ENCODE measurements at places on chromosomes 12 and 14.

- DNase-seq = peak; percentile 78
These were observed 44.7 kb upstream of the USP15 start for GRCh38 chr12:62215506-62215905.

DNA sequence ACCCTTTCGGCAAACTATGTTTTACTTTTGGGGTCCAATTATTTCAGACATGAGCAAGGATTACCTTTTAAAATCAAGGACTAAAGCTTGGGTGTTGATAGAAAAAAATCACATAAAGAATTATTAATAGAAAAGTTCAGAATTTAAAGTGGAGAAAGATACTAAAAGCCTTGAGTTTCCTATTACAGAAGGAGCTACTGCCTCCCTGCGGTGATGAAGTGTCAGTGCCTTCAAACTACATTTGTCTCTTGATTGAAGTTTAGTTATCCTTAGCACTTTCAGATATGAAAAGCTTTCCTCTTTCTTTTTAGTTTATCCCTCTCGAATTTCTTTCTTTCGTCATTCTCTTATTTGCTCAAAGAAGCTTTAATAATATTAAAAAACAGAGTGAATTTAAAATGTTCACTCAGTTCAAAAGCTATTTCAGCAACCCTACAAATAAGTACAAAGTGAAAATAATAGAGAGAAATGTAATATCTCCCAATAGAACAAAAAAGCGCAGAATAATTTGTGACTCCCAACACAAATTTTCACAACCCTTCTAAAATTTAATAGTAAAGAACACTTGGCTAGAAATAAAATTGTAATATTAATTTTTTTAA, 87.6 kb downstream of the SEC23A start:
- DNase-seq = peak; percentile 66

GRCh38 chr12:19044430-19044829, 85.1 kb upstream of the PLEKHA5 start:
- DNase-seq = no peak

- no peak for DNase-seq
These were observed 3.0 kb downstream of the PACS2 start for GRCh38 chr14:105317546-105317945.

DNA sequence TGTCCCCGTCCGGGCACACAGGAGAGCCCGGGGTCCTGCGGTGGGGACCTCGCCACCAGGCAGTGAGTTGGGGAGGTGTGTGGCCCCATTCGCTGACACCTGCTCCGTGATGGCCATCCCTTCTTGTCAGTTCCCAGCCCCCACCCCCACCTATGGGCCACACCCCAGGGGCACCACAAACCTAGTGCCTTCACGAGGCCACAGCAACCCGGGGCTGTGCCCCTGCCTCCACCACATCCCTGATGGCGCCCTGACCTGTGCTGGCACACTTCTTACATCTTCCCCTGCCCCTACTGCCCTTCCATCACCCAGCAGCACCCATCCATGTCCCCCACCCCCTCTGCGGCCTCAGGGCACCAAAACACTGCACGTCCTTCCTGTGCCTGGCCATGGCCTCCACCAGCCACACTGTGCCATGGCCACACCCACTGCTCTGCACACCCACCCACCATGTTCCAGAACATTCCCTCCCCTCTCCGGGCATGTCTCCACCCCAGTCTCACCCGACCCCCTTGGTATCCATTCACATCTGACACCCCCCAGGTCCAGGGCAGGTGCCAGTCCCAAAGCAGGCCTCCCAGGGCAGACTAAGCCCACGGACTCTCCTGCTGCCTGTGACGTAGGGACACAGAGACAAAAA, 24.4 kb downstream of the JAG2 start:
- DNase-seq = no peak

- peak; percentile 32 for DNase-seq
These were observed 7.8 kb downstream of the PRPF39 start for GRCh38 chr14:45091710-45092109.

- DNase-seq = peak; percentile 97
These were observed at the start of gene ING4 for GRCh38 chr12:6662906-6663742. Gene ING4, minus strand, starts transcription at chr12:6663119. Its CDS starts 18 bp downstream, at chr12:6663101.

DNA sequence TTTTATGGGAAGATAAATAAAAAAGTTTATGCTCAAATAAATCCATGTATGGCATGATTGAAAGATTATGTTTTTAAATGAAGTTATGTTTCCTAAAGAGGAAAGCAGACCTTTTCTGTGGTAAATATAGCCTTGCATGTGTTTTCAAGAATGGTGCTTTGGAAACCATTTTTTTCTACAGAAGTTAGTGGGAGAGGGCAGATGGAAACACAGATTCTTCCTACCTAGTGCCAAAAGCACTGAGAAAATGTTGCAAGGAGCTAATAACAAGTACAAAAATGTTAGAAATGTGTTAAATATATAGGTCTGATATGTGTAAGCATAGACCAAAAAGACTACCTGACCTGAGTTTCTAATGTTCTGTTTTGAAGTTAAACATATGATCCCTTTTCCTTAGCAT, 24.3 kb downstream of the TECPR2 start:
- DNase-seq = no peak

DNA sequence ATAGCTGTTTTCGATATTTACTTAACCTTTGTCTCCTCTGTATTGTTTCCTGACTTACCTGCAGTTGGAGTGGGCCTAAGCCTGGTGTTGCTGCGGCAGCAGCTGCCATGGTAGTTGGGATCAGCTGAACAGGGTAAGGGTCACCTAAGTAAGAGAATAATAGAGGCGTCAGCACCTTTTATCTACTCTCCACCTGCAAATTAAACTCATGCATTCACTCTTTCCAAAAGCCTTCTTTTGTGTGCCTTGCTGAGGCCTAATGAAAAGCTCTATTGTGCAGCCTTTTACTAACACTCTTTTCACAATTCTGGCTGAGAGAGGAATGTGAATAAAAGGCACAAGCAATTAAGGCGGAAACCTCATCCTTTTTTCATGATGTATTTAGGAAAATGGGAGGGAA, 308.7 kb downstream of the SOX5 start:
- no peak for DNase-seq

DNA sequence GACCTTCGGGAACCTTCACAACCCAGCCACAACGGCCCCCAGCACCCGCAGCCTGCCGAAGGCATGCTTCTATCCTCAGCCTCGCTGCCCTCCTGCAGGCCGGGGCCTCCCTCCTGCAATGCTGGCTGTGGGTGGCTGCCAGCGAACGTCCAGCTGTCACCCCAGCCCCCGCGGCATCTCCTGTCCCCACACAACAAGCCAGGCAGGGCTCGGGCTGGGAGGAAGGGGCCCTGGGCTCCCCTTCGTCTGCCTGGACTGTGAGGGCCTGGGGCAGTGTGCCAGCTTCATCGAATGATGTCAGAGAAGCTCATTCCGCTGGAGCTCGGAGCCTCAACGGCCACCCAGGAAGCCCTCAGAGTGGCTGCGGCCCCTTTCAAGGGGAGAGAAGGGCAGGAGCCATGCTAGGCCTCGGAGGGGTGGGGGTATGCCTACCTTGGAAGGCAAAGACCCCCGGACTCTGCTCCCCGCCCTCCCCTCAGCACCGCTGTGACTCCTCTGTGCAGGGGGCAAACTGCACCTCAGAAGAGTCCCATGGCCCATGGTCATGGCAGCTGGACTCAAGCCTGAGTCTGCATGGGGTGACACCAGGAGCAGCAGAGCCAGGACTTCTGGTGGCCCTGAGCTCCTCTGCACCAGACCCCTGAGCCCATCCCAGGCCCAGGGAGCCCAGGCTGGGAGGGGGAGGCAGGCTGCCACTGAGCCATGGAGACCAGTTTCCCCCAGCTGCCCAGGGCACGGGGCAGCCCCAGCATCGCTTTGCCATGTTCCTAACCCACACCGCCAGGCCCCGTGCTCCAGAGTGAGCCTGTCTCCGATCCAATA, 24.7 kb upstream of the C14orf180 start:
- DNase-seq = no peak

GRCh38 chr14:68444449-68445168, 348.3 kb downstream of the ZFP36L1 start:
- peak; percentile 64 for DNase-seq

DNA sequence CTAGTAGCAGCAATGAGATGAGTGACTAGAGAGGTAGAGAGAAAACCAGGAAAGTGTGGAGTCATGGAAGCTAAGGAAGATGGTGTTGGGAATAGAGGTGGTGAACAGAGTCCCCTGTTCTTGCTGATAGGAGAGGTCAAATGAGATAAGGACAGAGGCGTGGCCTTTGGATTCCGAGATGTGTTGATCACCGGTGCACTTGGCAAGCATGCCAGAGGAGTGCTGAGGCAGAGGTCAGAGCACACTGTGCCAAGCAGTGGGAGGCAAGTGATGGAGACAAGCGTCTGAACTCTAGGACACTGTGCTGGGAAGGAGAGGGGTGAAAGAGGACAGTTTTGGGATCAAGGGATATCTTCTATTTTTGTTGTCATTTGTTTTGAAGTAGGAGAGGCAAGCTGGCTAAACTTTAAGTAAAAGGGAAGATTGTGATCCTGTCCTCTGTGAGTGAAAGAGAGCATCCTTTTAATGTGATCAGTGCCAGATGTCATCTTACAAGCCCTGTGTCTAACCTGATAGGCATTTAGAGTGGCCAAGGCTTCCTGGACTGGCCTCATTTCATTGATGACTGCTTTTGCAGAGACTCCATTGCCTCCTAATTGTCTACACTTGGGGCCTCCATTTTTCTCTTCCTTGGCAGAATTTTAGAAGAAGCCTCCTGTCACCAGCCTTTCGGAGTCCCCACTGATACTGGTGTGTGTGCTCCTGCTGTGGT, 336.4 kb downstream of the CACNA1C start:
- DNase-seq = no peak

GRCh38 chr12:31687101-31687527, 27.6 kb downstream of the ETFBKMT start:
- no peak for DNase-seq

DNA sequence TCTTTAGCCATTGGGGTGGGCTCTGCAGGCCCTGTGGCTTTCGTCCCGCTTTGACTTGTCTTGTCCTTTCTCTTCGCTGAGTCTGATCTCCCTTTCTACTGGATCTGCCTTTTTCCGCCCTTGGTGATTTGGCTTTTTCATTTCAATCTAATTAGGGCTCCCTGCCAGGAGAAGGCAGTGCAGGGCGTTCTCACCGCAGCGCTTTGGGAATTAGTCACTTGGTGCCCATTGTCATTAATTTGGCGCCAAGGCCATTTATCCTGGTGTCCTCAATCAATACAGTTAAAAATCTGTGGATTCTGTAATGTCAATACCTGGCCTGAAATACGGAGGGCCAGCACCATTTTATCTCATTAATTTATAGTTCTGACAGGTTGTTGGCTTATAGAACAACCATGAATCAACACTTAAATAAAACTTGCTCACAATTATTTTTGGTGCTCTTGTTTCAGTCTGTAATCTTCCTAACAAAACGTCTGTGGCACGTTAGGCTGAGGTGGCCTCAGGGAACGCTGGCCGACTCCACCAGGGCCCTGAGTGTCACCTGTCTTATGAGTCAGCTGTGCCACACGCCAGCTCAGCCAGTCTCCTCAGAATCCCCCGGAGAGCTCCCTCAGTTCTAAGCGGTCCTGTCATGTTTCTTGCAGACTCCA, 115.7 kb downstream of the BEGAIN start:
- peak; percentile 78 for DNase-seq

GRCh38 chr14:52266179-52266578, 1.3 kb upstream of the PTGDR start:
- DNase-seq = no peak

- DNase-seq = no peak
These were observed 23.0 kb upstream of the NCOR2 start for GRCh38 chr12:124590447-124590846.

GRCh38 chr12:4762773-4763172, 42.6 kb downstream of the GALNT8 start:
- no peak for DNase-seq

DNA sequence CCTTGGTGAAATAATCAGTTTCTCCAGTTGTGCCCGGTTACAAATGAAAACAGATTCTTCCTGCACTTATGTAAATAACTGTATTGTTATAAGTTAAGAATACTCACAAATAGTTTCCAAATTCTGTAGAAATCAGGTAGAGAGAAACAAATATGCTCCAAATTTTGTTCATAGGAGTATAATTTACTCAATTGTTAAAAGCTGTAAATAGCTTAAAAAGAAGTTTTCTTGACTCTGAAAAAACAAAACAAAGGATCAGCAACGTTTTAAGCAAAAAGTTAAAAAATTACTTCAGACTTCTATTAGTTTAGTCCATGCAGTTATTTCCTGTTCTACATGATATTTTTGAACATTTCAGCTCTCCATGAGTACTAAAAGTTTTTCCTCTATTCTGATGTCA, 30.0 kb upstream of the SLC38A4 start:
- no peak for DNase-seq

DNA sequence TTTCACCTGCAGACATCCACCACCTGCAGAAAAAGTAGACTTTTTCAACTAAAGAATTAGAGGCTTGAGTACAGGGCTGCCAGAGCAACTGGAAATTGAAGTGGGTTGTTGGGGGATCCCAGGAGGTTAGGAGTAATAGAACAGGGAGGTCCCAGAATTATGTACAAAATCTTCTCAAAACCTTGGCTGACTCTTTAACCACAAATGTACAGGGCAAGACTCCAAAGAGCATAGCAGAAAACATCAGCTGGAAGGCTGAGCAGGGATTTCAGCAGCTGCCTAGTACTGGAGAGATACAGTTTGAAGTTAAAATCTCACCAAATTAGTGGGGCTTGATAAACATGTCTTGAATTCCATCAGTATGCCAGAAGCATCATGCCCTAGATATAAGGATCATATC, 191.6 kb downstream of the CRADD start:
- no peak for DNase-seq

DNA sequence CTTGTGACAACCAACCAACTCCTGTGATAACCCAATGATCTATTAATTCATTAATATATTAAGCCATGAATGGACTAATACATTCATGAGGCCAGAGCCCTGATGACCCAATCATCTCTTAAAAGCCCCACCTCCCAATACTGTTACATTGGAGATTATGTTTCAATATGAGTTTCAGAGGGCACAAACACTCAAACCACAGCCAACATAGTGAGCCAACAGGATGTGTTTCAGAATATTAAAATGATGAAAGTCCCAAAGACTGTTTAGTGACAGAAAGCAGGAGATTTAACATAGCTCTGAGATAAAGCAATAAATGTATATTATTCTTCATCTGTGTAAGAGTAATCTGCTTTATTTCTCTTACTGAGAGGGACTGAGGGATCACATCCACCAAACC, 71.7 kb downstream of the PTPRO start:
- no peak for DNase-seq

- DNase-seq = no peak
These were observed 2.6 kb downstream of the IFFO1 start for GRCh38 chr12:6553051-6553868.

- no peak for DNase-seq
These were observed 4.6 kb upstream of the ANKRD9 start for GRCh38 chr14:102513899-102514772.

GRCh38 chr14:54686871-54687749, 120.2 kb downstream of the SAMD4A start:
- no peak for DNase-seq

GRCh38 chr12:47102406-47102805, 22.6 kb upstream of the AMIGO2 start:
- no peak for DNase-seq

DNA sequence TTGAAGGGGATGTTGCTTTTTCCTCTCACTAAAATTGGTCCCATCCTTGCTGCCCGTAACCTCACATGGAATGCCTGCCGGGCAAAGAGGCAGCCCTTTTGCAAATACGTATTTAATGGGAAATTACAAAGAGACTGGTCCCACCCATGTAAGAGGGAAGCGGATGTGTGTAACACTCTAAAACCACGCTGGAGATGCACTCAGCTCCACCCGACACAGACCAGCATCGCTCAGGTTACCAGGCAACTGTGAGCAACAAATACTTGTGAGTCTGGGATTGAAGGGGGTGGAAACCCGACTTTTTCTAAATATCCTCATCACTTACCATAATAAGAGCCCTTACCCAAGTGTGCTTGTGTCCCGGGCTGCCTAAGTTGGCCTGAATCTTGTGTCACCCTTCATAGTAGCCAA, 47.7 kb downstream of the ELK3 start:
- no peak for DNase-seq

Measured in PC-3 (cell line).